ENCODE measurements at places on chromosomes 7 and 10. TPM values are rescaled to one million over a fixed set of nuclear protein-coding genes. Genes with fewer than 3 reads are reported as not detected.

Gene NKX1-2
- not detected for total RNA-seq

Gene TNS3
- 44.8 TPM for total RNA-seq

Gene ICA1
- 44.3 TPM for total RNA-seq

Gene ADAM12
- 0.35 TPM for total RNA-seq

Gene GSDME
- total RNA-seq, result 4.1 TPM

Gene DOCK4
- 16.8 TPM for total RNA-seq

Gene AKR1C8
- total RNA-seq, result not detected

Gene OR9A2
- not detected for total RNA-seq

Gene TUBAL3
- not detected for total RNA-seq

Gene PITX3
- total RNA-seq, result 1.8 TPM

Gene MBL2
- total RNA-seq, result not detected

Gene AKR1D1
- total RNA-seq, result not detected

Gene USP54
- 29.7 TPM for total RNA-seq

Gene ACTR3C
- 5.7 TPM for total RNA-seq

Gene POLR2J
- 49.0 TPM for total RNA-seq

Gene FAM25C
- not detected for total RNA-seq

Gene CPEB3
- total RNA-seq, result 14.1 TPM

Gene MEOX2
- 9.0 TPM for total RNA-seq

Gene ADRB1
- total RNA-seq, result 63.1 TPM

Gene GPRIN2
- not detected for total RNA-seq

Gene DIP2C
- total RNA-seq, result 28.3 TPM

Gene DNAJC30
- 13.8 TPM for total RNA-seq

Gene KLF14
- 0.08 TPM for total RNA-seq

Gene EEPD1
- 11.5 TPM for total RNA-seq

Gene NCOA4
- 284 TPM for total RNA-seq

Gene MIOS
- 24.9 TPM for total RNA-seq

Gene SUN3
- total RNA-seq, result not detected

Gene ZNF33B
- total RNA-seq, result 13.7 TPM

Gene TSPAN13
- 16.7 TPM for total RNA-seq

Gene TMEM176A
- total RNA-seq, result 31.1 TPM

Gene WNT2
- not detected for total RNA-seq

Data from Right ventricle myocardium inferior (tissue), 1 donor.